HT1080 (cell line): ENCODE measurements at places on chromosomes 7 and 10. TPM values are rescaled to one million over a fixed set of nuclear protein-coding genes. Genes with fewer than 3 reads are reported as not detected.

DNA sequence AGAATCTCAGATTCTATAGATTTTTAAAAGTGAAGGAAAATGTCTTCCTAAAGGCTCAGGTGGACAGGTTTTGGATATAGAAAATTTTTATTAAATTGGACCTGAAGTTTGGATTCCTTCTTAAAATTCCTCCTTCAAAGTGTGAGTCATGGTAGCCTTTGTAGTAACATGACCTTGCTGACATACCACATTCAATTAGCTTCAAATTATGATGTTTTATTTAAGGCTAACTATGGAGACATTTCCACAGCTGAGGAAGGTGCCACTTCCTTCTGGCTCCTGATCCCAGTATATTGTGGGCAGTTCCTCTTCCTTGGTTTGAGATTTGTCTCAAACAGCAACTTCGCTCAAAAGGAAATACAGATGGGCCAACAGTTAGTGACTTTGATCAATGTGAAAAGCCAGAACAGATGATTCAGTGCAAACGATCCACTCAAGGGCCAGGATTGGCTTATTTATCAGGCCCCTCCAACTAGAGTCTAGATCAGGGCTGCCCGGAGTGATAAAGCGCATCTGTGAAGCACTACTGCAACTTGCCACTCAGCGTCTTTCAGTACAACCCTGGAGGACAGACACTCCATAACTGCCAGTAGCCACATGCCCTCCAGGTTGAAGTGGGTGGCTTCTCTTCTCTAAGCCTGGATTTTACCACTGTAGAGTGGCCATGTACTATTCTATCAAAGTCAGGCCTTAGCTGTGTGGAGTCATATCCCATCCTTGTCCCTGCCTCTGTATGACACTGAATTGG is 573.5 kb downstream of the KIF20B start:
- peak; percentile 5 for DNase-seq

DNA sequence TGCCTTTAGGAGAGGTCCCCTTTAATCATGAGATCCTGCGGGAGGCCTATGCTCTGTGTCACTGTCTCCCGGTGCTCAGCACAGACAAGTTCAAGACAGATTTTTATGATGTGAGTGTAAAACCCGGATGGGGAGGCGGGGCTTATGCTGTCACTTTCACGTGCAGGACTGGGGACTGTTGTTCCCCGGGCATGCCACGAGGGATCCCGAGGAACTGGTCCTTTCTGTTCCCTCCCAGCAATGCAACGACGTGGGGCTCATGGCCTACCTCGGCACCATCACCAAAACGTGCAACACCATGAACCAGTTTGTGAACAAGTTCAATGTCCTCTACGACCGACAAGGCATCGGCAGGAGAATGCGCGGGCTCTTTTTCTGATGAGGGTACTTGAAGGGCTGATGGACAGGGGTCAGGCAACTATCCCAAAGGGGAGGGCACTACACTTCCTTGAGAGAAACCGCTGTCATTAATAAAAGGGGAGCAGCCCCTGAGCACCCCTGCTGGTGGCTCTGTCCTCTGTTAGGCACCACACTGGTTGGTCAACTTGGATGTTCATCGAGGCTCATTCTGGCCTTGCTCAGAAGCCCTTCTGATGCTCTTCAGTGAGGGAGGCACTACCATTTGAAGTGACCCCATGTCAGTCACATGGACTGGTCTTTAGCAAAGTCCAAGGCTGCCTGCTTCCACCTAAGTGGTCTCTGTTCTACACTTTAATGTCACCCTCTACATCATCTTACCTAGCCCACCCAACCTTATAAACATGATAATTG is 2.8 kb downstream of the COPS6 start:
- DNase-seq: no peak

DNA sequence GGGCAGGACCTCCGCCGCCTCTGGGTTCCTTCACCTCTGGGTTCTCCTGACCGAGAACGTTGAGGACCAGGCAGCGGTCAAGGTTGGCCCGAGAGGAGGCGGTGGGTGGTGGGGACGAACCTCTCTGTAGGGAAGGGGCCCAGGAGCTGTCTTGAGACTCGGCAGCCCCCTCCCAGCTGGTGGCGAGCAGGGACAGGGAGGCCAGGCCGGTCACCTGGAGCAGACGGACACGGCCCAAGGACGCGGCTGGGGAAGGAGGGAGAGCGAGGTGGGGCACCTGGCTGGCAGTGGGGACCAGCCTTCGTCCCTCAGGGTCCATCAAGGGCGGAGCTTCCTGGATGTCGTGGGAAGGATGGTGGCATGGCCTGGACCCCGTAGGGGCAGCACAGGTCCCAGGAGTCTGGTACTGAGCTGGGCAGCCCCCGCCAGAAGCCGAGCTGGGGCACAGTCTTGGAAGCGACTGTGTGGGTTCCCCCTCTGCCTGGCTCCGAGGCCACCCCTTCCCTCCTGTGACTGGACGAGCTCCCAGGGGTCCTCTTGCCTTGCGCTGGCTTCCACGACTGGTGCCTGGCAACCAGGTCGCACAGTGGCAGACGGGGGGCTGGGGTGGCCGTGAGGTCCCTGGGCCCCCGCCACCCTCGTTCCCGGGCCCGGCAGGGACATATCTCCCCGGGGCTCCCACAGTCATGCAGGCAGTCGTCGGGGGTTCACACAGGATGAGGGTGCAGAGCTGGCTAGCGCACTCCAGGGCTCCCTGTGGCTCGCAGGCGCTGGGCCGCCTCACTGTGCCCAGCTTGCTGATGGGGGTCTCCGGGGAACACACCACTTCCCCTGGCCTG is 89.9 kb downstream of the DNAJB6 start:
- no peak for DNase-seq

DNA sequence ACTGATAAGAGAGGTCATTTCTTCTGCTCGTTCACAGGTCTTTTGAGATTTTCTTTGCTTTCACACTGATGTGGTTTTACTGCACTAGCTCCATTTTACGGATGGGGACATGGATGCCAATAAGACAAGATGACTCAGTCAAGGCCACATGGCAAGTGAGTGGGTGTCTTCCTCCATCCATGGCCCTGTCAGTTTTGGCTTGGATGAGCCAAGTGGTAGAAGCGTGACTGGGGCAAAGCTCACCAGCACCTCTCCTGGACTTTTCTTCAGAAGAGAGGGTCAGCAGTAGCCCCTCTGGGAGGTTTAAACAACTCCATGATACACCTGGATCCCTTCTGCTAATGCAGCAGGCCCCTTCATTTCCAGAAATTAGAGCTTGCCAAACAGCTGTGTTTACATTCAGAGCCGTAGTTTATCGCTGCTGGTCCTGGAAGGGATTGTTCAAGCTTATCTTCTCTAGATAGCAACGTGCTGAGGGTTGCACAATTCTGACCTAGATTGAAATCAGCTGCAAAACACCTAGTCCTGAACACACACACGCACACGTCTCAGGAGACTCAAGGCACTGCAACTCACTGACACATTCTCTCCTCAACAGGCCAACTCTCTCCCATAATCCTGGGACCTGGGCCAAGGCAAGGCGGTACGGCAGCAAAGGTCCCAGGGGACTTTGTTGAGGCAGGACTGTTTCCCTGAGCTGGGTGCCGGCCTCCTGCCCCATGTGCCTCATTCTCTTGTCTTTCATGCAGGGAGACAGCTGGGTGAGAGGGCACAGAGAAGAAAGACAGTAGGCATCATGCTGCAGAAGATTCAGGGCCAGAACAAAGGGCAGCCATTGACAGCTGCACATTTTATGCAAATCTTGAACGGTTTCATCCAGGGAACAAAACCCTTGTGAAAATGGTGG is 14.2 kb upstream of the PDCD4 start:
- no peak for DNase-seq

DNA sequence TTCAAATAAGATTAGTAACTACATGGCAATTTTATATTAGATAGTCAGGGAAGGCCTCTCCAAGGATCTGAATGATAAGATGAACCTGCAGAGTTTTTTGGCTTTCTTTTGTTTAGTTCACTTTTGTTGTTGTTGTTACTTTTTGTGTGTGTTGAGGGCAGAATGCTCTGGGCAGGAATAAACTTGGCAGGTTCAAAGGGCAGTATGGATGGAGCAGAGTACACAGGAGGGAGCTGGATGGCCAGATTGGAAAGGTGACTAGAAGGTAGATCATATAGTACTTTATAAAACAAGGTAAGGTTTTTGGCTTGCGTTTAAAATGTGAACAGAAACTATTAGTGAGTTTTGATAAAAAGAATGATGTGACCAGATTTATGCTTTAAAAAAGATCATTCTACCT is 17.9 kb downstream of the CROT start:
- no peak for DNase-seq

- DNase-seq: no peak
Observed at GRCh38 chr7:28138837-28139236, 41.8 kb downstream of the JAZF1 start.

GRCh38 chr7:17939606-17940301 is 540 bp downstream of the SNX13 start:
- peak; percentile 42 for DNase-seq

- DNase-seq: peak; percentile 13
Observed at GRCh38 chr7:114293289-114294012, 121.2 kb upstream of the FOXP2 start.

DNA sequence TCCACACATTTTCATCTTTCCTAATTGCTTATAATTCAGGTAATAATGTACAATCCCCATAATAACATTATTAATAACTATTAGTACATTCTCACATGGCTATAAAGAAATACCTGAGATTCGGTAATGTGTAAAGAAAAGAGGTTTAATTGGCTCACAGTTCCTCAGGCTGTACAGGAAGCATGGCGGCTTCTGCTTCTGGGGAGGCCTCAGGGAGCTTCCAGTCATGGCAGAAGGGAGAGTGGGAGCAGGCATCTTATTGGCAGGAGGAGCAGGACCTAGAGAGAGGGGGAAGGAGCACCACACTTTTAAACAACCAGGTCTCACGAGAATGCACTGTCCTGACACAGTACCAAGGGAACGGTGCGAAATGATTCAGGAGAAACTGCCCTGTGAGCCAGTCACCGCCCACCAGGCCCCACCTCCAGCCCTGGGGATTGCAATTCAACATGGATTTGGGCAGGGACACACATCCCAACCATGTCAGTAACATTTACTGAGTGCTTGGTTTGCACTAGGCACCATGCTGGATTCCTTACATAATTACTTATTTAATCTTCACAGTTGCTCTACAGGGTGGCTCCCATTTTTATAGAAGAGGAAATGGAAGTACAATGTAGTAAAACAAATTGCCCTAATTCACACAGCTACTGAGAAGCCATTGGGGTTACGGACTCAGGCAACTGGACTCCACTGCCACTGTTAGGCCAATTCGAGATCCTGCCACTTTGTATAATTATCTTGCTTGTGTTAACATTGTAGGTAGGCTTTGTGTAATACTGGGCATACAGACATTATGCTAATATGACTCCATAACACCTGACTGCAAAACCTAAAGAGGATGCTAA is 8.7 kb upstream of the ESYT2 start:
- no peak for DNase-seq

DNA sequence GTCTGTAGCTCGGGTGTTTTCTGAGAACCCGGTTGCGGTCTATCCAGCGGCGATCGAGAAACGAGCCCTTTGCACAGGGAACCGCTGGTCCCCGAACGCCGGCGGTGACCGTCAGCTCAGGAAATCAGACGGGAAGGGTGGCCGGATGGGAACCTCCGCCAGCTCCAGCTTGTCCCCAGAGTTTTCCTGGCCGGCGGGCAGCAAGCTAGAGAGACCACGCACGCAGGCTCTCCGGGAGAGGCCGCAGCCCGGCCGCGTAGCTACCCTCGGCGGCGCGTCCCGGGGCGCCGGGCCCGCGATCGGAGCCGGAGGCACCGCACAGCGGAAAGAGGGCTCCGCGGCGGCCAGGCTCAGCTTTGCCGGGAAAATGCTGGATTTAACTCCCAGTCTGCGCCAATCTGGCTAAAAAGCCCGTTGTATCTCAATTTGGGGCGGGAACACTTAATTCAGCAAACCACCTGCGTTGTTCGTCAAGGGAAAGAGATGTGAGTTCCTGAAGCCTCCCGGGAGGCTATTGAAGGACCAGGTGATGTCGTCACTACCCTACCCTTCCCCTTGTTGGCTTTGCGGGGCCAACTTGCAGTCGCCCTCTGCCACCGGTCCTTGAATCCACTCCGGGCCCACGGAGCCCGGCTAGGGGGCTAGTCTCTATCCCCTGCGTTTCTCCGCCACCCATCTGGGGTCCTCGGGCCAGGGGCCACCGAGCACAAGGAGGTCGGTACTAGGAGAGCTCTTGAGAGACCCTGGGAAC is 859 bp upstream of the CH25H start:
- DNase-seq: no peak

DNA sequence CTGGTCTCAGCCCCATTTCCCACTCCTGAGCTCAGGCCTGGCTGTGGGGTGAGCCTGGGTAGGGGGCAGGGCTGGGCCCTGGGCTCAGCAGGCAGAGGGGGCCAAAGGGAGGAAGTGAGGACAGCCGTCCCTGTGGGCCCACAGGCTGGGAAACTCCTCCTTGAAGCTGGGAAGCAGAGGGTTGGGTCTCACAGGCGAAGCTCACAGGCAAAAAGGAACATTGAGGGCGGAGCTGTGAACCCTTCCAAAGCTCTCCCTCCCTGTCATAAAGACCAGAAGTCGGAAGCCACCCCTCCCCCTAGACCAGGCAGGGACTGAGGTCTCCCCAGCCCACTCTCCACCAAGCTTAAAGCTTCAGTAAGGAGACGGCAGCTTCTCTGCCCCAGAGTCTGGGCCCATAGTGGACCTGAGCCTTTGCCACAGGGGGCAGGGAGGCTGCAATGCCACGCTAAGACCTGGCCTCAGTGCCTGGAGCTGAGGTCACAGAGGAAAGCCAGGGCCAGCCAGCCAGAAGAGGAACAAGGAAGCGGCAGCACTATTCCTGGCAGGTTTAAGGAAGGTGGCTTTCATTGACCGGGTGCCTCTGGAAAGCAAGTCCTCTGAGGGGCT is 1.0 kb upstream of the KCP start:
- DNase-seq: no peak

GRCh38 chr10:11810313-11810766 is 12.8 kb upstream of the PROSER2 start:
- DNase-seq: peak; percentile 37

- no peak for DNase-seq
Observed at GRCh38 chr7:132519936-132520335, 56.3 kb downstream of the PLXNA4 start.

DNA sequence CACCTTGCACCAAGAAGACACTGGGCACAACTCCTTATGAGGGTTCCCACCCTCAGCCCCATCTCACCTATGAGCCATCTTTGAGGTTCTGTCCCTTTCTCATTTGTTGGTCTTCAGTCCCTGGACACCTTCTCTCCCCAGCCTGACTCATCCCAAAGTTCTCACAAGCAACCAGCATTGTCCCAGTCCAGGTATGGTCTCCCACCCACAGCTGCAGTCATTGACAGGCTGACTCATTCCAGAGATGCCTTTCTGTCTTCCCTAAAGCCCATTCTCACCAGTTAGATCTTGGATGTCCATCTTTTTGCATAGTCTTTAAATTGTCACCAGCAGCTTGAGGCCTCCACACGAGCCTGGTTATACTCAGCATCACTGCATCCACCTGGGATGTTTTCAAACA is 26.7 kb upstream of the BMPR1A start:
- peak; percentile 15 for DNase-seq

The CTNNA3 gene
- not detected in 2 replicates for total RNA-seq

The PNLIPRP3 gene
- 0.05 and 0.13 TPM in 2 replicates for total RNA-seq

The ZCCHC24 gene
- 6.4 and 9.4 TPM in 2 replicates for total RNA-seq

The BLNK gene
- not detected in 2 replicates for total RNA-seq

The PLXDC2 gene
- total RNA-seq: 0.27 and 0.48 TPM in 2 replicates

The MINDY4 gene
- total RNA-seq: 1.8 and 2.5 TPM in 2 replicates

The CRTAC1 gene
- not detected in 2 replicates for total RNA-seq

The SUN3 gene
- total RNA-seq: not detected in 2 replicates

The TCAF2 gene
- total RNA-seq: 3.1 and 3.3 TPM in 2 replicates

The PPA1 gene
- total RNA-seq: 274 and 289 TPM in 2 replicates
